ENCODE measurements at places on chromosomes 5 and 9. TPM values are rescaled to one million over a fixed set of nuclear protein-coding genes. Genes with fewer than 3 reads are reported as not detected.

GRCh38 chr5:63401436-63402046 is 560.7 kb downstream of the HTR1A start:
- DNase-seq, result no peak

- DNase-seq, result no peak
Observed at GRCh38 chr9:134296301-134297082, 29.8 kb upstream of the RXRA start.

DNA sequence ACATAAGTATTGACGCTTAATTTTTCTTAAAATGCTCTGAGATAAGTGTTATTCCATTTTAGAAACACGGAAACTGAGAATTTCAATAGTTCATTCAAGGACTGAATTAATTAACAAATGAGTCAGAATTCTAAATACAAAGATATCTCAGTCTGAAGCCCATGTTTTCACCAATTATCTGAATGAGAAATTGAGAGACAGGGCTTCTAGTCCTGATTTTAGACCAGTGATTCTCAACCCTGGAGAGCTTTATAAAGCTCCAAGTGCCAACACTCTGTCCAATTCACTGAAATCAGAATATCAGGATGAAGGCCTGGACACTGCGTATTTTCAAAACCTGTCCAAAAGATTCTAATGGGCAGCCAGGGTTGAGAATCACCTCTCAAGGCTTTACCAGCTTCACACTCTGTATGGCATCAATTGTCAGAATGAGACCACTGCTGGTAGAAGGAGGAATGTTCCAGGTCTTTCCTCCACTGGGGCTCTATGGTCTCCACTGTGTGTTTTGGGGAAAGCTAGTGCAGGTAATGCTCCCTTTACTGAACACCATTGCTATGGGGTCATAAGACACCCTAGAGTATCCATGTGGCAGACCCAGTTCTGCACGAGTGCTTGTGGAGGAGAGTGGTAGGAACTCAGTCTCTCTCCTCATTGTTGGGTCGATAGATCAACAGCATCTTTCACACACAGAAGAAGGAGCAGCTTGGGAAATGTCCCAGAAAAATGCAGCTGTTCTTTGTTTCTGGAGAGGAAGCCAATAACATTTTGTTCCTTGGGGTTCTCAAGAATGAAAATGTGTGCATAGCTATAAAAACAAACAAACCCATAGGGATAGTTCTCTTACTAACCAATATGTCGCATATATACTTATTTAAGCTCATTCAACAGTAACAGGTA is 99.7 kb upstream of the OSMR start:
- DNase-seq, result no peak

DNA sequence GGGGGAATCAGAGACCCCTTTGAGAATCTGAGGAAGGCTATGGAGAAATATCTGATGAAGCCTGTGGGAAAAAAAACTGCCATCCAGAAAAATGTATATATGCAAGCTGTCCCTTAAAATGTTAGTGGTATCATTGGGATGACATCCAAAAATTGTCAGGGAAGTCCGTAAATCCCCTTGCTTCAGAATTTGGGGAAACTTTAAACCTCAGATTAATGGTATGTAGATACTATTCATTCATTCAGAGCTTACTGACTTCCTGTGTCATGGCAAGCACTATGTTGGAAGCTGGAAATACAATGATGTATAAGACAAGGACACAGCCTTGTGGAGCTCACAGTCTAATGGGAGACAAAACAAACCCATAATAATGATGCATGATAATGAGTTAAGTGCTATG is 10.9 kb upstream of the MOB3B start:
- DNase-seq, result no peak

GRCh38 chr5:172902497-172903472 is 56.4 kb upstream of the RPL26L1 start:
- DNase-seq, result no peak

Gene WDR38
- not detected for total RNA-seq
